ENCODE measurements at places on chromosomes 6 and 20.

DNA sequence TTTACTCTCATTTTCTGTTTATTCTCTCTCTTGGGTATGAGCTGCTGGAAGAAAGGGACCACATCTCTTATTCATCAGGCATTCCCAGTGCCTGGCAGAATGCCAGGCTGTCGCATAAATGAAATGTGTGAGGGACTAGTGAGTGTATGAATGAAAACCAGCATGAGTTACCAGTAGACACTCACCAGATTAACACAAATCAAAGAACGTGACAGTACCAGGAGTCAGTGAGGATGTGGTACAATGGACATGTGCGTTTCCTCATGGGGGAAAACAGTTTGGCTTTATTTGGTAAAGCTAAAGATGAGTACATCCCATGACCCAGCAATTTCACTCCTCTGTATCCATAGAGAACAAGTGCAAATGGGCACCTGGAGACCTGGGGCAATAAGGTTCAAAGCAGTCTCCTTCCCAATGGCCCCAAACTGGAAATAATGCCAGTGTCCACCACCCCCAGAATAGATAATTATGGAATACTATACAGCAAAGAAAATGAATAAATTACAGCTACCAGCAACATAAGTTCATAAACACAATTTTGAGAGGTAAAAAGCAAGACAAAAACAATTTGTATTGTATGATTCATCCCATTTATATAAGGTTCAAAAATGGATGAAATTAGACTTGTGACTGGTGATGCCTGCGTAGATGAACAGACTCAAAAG lies 93.3 kb downstream of the CDH22 start:
- DNase-seq: no peak

GRCh38 chr20:22794200-22794599 lies 209.8 kb upstream of the FOXA2 start:
- no peak for DNase-seq

DNA sequence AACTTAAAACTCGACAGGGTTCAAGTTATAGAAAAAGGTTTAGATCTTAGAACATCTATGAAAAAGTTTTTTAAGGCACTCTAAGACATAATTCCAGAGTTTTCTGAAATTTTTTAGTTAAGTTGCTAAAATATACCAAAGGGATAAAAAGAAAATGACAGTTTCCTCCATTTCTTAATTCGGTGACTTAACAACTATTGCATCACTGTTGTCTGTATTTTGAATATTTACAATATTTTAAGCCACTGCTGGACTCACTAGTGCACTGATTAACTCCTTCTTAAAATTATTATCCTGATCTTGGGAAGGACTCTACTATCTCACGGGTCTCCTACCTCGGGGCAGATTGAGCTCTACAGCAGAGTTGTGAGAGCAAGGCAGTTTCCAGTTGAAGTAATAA lies 91.0 kb downstream of the ADGB start:
- DNase-seq: no peak

DNA sequence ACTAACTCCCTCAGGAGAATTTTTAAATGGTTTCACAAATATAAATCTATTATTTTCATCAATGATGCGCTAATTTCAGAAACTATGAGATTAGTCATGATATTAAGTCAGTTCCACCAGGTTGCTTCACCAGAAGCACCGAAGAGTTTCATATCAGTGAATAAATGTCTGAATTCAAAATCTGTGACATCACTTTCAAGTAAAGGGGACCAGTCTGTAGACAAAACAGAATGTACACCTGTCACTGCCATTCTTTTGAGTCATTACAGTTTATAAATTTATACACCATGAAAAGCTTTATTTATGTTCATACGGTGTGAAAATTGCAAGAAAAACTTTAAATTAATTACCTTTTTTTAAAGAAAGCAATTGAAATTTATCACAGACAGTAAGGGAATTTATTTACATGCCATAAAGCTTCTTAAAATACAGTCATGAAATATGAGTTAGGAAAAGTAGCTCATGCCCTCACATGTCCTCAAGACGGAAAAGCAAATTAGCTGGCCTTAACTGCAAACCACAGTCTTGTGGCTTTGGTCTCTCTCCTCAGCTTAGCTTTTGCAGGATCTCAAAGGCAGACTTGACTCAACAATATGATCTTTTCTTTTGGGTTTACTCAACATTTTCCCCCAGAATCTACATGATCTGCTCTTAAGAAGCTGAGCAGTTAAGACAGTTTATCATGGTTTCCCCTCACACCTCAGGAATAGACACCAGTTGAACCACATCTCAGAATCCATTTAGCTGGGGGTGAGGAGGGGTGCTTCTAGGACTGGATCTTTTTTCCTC lies 177.7 kb upstream of the MCHR2 start:
- no peak for DNase-seq

DNA sequence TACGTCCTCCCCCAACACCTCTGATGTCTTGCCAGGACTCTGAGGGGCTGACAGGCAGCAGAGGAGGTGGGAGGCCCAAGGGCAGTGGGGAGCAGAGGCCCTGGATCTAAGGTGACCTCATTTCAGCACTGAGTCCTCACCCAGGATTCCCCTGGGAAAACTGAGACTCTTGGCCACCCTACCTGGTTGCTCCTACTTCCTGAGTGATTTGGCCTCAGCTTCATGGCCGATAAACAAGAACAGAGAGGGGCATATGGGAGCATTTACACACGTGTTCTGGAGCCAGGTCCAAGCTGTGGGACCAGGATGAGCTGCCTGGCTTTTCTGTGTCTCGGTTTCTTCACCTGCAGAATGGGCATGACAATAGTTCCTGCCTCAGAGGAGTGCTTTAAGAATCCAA lies 133.8 kb downstream of the ANKRD60 start:
- DNase-seq: peak; percentile 10

DNA sequence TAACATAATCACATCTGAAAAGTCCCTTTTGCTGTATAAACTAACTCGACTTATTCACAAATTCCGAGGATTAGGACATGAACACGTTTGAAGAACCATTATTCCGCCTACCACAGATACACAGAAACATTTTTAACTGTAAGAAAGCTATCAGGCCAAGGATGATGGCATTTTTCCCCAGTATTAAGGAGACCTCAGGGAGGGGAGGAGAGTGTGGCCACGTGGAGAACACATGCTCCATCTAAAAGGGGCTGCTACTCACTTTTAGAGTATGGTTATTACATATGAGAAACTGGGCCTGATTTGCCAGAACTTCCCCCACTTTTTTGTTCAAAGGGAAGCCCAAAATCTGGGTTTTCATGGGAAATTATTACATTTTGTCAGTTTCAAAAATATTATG lies 153.4 kb downstream of the EYA2 start:
- DNase-seq: no peak

DNA sequence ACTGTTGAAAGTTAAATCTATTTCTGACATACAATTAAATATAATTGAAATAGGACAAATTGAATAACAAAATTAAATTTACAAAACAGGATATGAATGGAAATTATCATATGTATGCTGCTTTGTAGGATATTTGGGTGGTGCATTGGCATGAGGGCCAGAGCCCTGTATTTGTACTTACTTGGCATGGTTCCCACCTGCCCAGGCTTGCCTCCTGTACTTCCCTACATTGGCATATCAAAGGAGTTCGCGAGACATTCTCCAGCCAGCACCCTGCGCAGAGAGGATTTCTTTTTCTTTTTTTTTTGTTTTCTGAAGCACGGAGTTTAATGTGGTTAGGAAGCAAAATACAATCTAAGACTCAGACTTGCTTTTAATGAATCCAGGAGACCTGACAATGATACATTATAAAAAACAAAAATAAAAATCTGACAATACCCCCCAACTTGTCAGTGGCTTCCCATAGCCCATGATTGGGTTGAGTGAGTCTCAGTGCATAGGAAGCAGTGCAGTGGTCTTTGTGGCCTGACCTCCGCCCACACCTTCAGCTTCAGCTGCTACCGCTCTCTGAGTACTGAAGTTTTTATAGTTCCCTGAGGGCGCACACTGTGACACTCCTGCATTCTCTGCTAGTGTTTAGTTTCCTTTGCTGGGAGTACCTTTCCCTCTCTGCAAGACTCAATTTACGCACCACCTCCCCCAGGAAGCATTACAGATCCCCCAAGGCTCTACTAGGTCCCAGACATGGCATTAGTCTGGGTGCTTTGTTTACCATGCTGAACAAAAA lies 440.8 kb downstream of the UTRN start:
- DNase-seq: no peak

GRCh38 chr6:158627168-158627939 lies 17.2 kb downstream of the DYNLT1 start:
- no peak for DNase-seq

DNA sequence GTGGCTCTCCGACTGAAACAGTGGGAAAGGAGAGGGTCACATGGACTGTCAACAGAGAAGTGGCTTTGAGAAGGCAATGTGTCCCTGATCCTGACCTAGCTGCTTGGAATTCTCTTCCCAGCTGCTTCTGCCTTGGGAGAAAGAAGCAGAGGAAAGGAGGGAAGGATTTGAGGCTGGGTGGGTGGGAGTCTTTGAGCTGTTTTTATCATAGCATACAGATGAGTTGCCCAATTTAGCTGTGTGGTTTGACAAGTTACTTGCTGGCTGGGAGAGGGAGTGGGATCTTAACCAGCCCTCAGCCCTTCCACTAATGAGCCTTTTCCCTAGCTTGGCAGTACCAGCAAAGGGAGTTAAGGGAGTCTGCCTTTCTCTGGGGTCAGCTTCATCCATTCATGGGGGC lies 51.1 kb upstream of the MYL9 start:
- DNase-seq: no peak

DNA sequence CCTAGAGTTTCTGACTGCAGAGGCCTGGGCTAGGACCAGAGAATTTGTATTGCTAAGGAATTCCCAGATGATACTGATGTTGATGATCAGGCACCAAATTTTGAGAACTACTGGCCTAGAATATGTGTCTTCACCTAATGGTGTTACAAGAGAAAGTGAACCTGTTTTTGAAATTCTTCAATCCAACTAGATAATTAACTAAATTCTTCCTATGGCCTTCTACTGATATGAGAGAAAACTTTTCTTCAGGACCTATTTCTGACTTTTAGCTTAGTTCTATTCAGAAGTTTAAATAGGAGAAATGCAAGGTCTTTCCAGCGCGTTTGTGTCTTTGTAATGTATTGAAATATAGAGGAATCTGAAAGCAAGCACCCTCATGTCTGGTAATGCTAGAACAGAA lies 7.3 kb downstream of the NKAIN2 start:
- DNase-seq: no peak

- DNase-seq: no peak
Observed at GRCh38 chr6:116975600-116975999, 98.6 kb downstream of the RFX6 start.

DNA sequence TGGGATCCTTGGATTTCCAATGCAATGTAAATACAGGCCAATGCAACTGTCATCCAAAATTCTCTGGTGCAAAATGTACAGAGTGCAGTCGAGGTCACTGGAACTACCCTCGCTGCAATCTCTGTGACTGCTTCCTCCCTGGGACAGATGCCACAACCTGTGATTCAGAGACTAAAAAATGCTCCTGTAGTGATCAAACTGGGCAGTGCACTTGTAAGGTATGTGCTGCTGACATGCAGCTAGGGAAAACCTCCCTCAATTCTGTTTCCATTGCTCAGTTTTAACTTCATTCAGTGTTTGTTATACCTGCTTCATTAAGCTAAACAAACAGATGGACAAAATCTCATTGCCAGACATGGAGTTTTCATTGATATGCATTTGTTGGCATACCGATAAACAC lies 397.1 kb downstream of the ARHGAP18 start:
- no peak for DNase-seq

DNA sequence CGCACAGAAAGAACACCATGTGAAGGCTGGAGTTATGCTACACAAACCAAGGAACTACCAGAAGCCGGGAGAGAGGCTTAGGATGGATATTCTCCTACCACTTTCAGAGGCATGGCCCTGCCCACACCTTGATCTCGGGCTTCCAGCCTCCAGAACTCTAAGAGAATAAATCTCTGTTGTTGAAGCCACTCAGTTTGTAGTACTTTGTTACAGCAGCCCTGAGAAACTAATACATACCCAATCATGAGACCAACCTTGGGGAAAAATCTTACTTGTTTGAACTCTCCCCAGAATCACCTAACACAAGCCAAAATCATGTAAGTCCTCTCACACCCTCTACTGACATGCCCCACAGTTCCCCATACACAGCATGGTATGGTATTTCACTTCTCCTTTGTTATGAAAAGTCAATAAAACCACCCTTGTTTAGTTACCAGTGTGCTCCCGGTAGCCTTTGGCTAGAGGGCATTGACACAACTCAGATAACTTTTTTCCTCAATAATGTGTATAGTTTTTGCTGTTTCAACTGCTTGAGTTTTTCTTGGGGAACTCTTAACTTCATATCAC lies 40.7 kb upstream of the SLC2A12 start:
- DNase-seq: no peak

DNA sequence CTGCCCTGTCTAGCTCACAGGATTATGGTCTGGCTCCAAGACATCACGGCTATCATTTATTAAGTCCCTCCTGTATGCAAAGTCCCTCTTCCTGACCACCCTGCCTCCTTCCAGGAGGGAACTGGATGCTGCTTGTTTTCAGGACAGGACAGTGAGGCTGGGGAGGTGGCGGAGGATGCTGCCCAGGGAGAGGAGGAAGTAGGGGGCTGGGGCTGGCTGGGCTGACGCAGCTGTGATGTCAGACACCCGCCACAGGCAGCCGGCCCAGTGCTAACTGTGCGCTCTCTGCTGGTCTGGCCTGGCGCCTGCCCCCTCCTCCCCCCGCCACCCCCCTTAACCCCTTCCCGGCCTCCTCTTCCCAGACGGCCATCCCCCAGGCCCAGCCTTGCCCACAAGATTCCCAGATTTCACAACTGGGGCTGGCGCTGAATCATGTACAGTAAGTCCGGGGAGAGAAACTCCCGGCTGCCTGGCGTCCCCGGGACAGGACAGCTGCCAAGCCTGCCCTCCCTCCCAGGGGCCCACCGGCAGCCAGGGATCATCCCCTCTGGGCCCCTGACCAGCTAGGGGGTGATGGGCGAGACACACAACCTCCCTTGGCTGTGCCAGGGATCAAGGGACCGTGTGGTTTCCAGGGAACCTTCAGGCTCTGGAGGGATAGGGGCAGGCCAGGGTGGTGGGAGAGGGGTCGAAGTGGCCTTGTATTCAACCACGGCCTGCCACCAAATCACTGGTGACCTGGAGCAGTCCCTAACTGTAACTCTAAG lies 118.1 kb downstream of the CEBPB start:
- DNase-seq: peak; percentile 88

DNA sequence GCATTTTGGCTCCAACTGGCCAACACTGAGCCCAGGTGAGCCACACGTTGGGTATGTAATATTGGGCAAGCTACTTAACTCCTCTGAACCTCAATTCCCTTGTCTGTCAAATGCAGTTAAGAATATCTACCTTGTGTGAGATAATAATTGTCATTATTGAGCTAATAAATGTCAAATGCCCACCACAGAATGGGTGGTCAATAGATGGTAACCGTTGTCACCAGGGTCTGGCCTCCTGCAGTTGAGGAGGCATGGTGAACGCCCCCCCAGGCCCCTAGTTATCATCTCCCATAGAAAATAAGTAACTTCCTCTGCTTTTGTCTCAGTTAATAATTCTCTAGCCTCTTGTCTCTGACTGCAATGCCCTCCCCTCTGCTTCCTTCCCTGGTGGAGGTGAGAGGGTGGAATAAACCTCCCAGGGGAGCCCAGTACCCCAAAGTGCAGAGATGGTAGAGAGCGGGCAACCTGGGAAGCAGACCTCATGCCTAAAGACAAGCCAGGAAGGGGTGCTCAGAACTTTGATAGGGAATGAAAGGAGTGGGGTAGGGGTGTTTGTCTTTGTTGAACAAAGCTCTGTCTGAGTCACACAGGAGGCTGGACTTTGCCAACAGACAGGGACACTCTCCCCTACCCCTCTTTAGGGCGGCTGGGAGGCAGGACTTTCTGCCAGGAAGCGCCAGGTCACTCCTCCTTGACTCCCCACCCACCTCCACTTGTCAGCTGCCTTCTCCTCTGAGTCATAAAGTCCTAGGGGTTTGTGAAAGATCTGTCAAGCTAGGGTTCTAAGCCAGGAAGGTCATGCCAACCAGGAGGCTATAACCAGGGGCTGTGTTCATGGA lies 1.3 kb upstream of the UNC5CL start:
- peak; percentile 82 for DNase-seq
